IPS DF 19.7 (cell line): ENCODE measurements at places on chromosomes 2 and 18.

DNA sequence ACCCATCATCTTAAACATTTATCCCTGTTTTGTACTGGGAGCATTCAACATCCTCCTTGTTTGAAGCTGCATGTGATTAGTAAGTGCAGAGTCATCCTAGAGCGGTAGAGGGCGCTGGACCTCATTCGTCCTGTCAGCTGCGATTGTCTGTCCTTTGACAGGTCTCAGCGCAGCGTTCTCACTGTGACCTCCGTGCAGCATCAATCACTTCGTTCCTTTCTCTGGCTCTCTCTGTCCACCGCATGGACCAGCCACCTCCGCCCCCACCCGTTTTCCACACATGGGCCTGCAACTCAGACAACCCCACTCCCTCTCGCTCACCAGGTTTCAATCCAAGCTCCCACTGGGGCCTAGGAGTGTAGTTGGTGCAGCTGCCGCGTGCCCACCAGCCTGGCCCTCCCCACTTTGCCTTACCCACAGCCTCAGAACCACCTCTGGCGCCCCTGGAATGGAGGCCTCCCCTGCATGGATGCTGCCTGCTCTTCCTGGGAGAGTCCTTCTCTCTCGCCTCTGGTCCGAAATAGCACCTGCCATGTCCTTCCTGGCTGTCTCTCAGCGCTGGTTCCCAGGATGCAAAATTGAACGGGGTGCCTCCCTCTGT, 90.5 kb downstream of the NDUFA10 start:
- DNase-seq = no peak

GRCh38 chr2:33133454-33133952, 186.8 kb downstream of the LTBP1 start:
- DNase-seq = no peak

DNA sequence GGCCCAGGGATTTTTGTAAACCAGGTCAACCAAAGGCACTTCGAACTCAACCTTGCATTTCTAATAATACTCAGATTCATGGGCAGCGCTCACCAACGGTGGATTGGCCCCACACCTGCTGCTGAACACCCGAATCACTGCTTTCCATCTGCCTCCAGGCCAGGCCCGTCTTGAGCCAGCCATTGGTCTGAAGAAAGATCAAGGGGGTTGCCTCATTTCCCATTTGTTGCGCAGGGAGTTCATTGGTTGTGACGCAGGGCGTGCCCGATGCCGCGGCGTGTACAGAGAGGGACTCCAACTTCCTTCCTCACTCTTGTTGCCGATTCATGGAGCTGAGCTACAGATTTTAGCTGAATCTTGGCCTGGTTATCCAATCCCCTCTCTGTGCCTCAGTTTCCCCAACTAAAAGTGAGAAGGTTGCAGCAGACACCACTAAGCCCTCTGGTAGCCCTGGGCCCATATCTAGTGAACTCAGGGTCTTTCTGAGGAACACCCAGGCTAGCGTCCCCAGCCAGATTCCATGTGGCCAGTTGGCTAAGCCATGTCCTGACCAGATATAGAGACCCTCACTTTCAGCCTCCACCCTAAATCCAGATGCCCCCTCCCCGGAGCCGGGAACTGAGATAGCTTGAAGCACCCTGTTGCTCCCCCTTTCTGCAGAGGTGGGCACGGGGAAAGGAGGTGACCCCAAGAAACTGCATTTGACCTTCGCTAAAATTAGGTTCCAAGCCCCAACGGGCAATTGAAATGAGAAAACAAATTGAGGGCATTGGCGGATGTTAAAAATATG, 60.9 kb upstream of the HPCAL1 start:
- DNase-seq = no peak

DNA sequence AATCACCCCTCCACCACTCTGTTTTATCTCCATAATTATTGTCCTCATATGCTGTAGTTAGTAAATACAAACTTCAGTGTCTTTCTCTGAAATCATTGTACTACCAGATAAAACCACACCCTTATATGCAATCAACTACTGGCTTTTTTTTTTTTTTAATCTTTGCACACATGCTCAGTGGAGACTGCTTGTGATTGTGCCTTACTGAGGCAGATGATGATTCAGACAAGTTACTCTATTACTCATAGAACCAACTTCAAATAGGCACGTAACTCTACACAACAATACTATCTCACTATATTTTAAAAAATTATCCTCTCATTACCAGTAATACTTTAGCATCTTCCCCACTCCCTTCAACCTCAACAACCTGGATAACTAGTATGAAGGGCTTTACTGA, 1278.4 kb upstream of the PIK3C3 start:
- DNase-seq = no peak

DNA sequence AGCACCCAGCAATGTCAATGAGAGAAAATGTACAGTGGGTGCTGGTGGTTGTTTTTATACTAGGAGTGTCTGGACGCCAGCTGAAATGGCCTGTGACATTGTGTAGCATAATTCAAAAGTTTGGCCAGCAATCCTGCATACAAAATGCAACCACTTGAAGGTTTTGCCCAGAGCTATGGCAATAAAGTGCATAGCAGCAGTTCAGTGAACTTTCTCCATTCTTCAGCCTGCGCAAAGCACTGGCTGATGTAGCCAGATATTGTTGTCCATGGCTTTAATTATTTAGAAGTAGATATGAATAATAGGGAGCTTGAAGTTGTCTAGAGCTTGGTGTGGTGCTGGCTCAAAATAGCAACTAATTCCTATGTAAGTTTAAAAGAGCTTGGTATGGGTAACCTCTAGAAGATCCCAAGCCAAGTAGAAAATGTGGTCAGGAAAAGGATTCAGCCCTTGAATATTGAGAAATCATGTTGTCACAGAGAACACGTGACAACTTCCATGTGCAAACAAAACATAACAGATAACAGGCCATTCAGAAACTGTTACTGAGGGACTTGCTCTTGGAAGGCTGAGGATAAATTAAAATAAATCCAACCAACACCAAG, 33.3 kb upstream of the PGAP1 start:
- no peak for DNase-seq
